ENCODE measurements at places on chromosomes 13 and 19.

- DNase-seq: no peak
These were observed 8.1 kb downstream of the CHST8 start for GRCh38 chr19:33629826-33630375.

DNA sequence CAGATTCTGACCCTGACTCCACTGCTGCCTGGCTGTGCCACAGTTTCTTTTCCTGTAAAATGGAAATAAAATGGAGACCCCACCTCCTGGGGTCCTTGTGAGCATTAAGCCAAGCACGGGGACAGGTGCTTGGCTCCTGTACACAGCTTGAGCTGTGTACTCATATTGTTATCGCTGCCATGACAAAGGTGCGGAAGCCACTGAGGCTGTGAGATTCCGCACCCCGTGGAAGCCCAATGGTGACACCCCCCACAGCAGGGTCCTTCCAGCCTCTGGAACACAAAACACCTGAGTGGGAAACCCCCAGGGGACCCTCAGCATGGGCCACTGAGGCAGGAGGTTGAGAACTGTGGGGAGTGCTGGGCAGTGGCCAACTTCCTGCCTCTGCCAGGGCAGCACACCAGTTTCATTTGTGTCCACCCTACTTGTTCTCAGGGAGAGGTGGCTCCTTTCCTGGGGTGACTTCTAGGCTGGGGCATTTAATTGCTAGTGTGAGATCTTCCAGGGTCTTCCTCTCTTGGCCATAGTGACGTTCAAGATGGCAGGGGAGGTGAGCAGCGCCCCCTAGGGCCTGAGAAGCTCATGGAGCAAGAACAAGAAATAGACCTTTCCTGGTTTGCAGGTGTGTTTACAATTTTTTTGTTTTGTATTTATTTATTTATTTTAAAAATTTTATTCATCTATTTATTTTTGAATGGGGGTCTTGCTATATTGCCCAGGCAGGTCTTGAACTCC lies 5.4 kb upstream of the JSRP1 start:
- DNase-seq: no peak

- no peak for DNase-seq
These were observed 79.7 kb downstream of the ESD start for GRCh38 chr13:46717275-46717674.

DNA sequence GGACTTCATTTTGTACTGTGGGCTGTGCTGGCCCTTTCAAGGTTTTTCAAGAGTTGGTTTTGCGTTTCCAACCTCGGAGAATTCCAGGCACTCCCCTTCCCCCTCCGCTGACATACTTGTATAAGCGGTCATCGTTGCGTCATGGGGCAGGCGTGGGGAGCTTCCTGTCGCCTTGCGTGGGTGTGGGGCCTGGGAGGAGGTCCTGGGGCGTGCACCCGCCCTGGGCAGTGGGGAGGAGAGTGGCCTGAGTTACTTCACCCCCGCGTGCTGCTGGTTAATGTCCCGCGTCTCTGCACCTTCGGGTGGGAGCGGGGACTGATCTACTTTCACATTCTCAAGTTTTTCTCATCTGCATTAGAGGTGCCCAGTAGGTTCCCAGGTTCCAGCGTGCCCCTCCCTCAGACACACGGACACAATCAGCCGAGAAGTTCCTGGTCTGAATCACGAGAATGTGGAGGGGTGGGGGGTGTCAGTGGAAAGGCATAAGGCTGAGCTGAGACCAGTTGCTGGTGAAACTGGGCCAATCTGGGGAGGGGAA lies 4.1 kb downstream of the IER2 start:
- peak; percentile 21 for DNase-seq

DNA sequence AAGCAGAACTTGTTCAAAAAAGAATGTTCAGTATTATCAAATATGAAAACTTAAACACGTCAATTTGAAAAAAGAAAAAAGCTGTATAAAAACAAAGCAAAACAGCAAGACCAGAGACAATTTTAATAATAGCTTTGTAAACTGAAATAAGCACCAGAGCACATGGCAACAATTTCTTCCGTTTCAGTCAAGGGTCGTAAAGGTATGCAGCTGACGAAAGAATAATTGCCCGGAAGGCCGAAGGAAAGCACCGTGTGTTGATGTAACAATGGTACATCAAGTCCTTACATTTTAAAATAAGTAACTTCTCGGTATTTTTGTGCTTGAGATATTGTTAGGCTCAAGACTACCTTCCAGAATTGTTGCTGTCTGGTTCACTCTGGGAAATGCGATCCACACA lies 1.7 kb downstream of the PROSER1 start:
- peak; percentile 32 for DNase-seq

DNA sequence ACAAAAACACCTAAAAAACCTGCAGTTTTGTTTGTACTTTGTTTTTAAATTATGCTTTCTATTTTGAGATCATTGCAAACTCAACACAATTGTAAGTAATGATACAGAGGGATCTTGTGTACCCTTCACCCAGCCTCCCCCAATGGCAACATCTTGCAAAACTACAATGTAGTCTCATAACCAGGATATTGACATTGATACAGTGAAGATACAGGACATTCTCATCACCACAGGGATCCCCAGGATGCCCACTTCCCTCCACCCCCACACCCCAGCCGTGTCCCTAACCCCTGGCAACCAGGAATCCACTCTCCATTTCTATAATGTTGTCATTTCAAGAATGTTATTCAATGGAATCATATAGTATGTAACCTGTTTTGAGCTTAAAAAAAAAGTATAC lies 10.3 kb upstream of the C5AR2 start:
- no peak for DNase-seq

DNA sequence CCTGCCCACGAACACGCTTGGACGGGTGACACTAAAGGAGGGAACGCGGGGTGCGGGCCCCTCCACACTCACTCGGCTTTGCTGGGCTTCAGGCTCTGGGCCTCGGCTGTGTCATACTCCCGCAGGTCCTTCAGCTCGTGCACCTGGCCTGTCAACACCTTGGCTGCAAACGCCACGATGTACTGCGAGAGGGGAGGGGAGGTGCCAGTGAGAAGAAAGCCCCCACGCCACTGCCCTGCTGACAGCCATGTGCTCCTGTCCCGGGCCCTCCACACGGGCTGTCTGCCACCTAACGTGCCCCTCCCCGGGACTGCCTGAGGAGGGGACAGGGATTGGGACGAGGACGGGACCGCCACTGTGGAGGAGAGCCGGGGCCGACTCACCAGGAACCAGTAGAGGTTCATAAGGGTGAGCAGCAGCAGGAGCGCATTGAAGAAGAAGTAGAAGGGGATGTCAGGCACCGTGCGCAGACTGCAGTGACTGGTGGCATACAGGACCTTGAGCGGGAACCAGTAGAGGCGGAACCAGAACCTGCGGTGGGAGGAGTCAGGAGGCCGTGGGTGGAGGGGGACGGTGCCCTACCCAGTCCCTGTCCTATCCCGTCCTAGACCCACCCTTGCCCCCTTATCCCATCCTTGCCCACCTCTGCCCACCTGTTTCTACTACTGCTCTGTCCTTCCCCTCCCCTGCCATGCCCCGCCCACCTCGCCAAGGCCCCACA lies 16.9 kb downstream of the CERS1 start:
- no peak for DNase-seq

DNA sequence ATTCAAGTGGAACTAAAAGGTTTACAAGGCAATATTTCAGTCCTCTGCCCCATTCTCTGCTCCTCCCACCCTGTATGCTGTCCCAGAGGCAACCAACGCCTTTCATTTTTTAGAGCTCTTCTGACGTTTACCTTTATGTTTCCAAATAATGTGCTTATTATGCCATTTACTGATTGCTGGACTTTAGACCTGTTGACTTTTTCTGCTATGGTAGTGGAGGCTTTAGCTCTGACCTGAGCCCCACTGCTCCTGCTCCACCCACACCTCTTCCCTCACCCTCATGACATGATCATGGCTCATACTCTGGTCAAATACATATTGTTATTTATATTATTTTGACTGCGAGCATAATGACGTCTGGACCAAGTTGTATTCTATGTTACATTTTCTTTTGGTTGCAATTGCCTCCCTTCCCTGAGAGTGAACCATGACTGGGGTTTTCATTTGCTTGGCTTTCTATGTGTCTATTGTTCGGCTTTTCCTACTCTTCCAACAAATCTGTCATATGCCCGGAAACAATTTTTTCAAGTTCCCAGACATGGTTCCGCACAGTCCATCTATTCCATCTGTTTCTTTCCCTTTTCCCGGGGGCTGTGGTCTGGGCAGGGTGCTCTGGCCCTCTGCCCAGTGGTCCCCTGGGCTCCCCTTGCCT lies 31.4 kb upstream of the GJB6 start:
- DNase-seq: no peak

DNA sequence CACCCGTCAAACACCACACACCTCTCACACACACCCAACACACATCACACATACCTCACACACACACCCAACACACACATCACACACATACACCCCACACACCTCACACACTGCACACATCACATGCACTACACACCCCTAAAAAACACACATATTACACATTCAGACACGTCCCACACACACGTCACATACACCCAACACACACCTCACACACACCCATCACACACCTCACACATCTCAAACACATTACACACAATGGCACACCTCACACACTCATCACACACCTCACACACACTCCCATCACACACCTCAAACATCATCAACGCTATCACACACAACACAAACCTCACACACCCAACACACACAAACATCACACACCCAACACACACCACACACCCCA lies 133.1 kb downstream of the CRYL1 start:
- no peak for DNase-seq

GRCh38 chr19:41998246-41999020 lies 4.4 kb upstream of the ATP1A3 start:
- DNase-seq: peak; percentile 41

DNA sequence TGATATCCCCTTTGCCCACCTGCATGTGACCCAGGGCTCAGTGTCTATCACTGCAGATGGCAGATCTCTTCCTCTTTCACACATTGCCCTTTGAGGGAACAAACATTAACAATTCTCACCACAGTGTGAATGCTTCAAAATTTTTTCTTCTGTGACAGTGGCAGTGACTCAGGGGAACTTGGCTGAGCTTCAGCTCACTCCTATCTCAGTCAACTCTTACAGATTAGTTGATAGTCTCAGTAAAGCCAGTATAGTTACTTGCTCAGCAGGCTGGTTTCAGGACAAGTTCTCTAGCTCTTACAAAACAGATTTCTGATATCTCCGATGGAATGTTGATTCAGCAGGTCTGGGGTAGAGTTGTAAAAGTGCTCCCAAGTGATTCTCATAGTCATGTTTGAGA lies 166.9 kb downstream of the DLEU7 start:
- no peak for DNase-seq

GRCh38 chr13:89097994-89098393 lies 1426.8 kb downstream of the SLITRK5 start:
- DNase-seq: no peak

DNA sequence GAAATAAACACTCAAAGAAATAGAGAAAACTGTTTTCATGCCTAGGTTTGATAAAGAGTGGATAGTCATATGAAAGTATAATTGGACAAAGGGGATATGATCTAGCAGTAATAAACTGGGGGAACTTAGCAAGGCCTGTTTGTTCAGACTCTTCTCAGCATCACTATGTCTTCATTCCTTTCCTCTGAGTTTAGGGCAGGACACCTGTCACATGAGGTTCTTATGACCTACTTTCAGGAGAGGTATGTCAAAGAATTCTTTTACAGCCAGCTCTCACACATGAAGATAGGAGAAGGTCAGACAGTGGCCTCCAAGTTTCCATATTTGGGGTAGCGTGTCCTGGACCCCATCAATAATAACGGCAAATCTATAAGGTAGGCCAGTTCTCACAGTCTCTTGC lies 11.4 kb upstream of the RFXAP start:
- no peak for DNase-seq
